Gastroesophageal sphincter (tissue), 4 donors: ENCODE measurements at places on chromosomes 11 and 22. TPM values are rescaled to one million over a fixed set of nuclear protein-coding genes. Genes with fewer than 3 reads are reported as not detected.

DNA sequence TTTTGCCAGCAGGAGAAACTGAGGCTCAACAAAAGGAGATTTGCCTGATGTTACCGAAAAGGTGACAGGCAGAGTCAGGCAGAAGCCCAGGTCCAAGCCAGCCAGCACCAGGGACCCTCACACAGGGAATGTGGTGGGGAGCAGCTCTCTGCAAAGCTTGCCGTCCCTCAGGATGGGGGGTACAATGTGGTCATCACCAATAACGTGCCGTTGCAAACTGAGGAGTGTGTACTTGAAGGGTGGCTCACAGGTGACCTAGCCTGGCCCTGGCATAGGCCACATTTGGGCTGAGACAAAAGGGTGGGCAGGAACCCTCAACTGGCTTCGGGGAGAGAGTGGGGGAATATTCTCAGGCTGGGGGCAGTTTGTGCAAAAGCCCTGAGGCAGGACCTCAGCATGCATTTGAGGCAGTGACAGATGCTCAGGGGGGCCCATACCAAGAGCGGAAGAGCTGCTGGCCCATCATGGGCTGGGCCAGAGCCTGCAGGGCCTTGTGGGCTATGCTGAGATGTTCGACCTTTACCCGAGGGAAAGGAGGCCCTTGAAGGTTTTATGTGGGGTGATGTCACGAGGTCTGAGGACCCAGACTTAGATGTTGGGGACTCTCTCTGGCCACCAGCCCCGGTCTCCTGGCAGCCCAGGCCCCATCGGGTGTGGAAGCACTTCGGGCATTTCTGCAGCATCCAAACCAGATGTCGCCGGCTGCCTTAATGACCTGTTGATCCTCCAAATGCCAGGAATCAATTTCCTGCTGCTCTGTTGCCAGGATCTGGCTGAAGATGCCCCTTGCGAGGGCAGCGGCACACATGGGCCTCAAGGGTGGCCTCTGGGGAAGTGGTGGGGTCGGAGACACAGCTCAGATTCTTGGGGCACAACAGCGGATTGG is 57.4 kb upstream of the SHISAL1 start:
- ATAC-seq = no peak

GRCh38 chr22:44130076-44130711 is 50.5 kb upstream of the PARVG start:
- no peak for ATAC-seq

DNA sequence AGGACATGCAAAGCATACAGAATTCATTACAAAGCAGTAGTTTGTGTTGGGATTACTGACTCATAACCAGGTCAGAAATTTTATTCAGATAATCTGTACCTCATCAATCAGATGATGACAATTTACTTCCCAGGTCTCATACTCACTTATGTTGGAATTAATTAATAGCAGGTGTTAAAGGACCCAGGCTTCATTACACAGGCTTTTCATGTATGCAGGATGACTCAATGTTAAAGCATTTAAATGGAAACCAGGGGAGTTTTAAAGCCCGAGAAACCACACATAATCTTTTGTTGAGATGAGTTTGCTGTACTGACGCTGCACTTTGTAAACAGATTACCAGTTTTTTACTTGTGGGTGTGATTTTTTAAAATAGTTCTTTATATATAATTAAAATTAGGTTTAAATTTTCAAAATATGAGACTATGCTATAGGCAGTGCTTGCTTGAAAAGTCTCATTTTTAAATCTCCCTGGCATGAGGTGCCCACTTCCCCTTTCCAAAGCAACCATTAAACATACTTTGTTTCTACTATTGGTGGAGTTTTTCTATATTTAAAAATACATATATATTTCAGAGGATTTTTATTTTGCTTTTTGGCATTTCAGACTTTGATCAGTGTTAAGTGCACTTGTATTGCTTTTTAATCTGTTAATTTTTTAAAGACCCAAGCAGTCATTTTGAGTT is 41.0 kb downstream of the CEP57 start:
- no peak for ATAC-seq

GRCh38 chr11:78318321-78319114 is 99.1 kb downstream of the GAB2 start:
- ATAC-seq = no peak

- no peak for ATAC-seq
Observed at GRCh38 chr11:35515224-35515623, 10.2 kb downstream of the PAMR1 start.

- ATAC-seq = no peak
Observed at GRCh38 chr11:16000065-16000464, 356.3 kb downstream of the SOX6 start.

- ATAC-seq = no peak
Observed at GRCh38 chr11:34827228-34827627, 89.0 kb downstream of the APIP start.

- no peak for ATAC-seq
Observed at GRCh38 chr11:126997196-126997595, 3.4 kb downstream of the KIRREL3 start.

GRCh38 chr22:49193348-49193747 is 634.3 kb downstream of the BRD1 start:
- no peak for ATAC-seq

GRCh38 chr11:12198251-12199222 is 88.1 kb downstream of the MICAL2 start:
- no peak for ATAC-seq

- peak; percentile 55 for ATAC-seq
Observed at GRCh38 chr11:45655347-45655756, 10.1 kb downstream of the CHST1 start.

- ATAC-seq = no peak
Observed at GRCh38 chr11:34356576-34356912, 1.3 kb downstream of the ABTB2 start.

DNA sequence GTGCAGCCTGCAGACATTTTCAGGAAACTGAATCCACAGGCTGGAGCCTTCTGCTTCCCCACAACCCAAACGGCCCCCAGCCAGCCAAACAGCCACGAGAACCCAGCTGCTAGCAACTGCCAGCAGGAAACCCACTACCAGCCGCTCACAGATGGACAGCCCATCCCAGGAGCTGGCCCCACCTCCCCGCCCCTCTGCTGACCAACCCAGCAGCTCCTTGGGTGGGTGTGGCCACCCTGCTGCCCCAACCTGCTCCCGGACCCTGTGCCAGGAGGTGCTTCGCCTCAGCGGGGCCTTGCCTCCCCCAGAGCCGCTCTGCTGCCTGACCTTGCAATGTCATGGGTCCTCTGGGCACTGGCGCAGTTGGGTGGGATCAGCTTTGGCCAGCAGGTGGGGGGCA is 8.2 kb upstream of the CCDC188 start:
- ATAC-seq = no peak

- ATAC-seq = no peak
Observed at GRCh38 chr22:47965896-47966295, 1203.4 kb downstream of the TBC1D22A start.

GRCh38 chr11:92784331-92784730 is 185.1 kb upstream of the MTNR1B start:
- no peak for ATAC-seq

DNA sequence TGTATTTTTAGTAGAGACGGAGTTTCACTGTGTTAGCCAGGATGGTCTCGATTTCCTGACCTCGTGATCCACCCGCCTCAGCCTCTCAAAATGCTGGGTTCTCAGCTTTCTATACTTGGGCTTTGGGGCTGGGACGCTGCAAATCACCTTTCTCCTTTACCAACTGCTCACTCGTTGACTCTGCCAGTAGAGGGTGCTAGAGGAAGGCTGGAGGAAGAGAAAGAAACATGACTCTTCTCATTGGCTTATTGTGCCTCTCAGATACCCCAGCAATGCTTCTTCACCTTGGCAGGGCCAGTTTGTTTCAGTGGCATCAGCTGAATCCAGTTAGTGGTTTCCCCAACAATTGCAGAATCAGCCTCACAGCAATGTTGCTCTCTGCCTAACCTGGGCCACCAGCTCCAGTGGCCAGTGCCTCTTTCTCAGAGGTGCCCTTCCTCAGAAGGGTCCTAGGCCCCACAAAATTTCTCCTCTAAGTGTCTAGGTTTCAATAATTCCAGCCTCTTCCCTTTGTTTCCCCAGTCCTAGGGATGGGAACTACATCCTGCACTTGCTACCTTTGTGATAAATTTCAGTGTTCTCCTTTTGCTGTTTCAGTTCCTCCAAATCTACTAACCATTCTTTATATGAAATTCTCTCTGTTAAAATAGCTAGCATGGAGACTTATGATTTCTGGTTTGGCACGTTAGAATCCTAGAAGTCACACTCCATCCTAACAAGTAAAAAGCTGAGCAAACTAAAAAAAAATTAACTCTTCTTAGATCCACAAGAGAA is 71.5 kb upstream of the VSTM5 start:
- no peak for ATAC-seq

GRCh38 chr11:75014129-75014528 is 25.4 kb downstream of the NEU3 start:
- ATAC-seq = no peak

- ATAC-seq = no peak
Observed at GRCh38 chr11:119864836-119865235, 135.8 kb upstream of the NECTIN1 start.

GRCh38 chr11:20003351-20003750 is 156.9 kb downstream of the DBX1 start:
- ATAC-seq = no peak

DNA sequence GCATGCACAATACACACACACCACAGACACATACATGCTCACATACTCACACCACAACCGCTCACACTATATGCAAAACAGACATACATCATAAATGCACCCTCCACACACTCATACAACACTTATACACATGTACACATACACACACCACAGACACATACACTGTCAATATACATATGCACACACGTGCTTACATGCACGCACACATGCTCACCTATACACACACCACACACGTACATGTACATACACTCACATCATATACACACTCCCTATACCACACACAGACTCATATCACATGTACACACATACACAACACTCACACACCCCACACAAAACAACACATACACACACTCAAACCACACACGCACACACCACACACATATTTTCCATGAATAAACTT is 885.3 kb downstream of the TBC1D22A start:
- ATAC-seq = no peak

- no peak for ATAC-seq
Observed at GRCh38 chr22:45678961-45679912, 7.6 kb downstream of the ATXN10 start.

DNA sequence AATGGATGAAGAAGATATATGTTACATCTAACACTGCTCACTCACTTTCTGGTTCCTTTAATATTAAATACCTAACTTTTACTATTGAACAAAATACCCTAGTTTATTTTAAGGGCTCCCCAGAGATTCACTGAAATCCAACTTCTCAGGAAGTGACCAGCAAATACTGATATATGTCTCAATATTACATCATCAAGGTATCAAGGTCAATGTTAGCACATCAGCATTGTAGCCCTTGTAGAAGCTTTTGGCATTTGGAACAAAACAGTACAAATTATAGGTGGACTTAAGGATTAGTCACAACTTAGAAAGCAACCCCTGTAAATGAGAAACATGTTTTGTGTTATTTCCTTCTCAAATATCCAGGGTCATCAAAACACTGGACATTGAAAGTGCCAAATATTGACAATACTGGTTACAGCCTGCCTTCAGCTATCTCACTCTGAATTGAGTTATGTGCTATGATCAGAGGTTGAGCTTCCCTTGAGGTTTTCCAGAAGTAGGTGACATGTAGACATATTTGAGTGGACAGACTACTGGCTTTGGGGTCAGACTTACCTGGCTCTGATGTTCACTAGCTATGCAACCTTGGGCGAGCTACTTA is 1.9 kb upstream of the ATL3 start:
- no peak for ATAC-seq

- no peak for ATAC-seq
Observed at GRCh38 chr11:67345920-67346819, 7.2 kb downstream of the POLD4 start.

DNA sequence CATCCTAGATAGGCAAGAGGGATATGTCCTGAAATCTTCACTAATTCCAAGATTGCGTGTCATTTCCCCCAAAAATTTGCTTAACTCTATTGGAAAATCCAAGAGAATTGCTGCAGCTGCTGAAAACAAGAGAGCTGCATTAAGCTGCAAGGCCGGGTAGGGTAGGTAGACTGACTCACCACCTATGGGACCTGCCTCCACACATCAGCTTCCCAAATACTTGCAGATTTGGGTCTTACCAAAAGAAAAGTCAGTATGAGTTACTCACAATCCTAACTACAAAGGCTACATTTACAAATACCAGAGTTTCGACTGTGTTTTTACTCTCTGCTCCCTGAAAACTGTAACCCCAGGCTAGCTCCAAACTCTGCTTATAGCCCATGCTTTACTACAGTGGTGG is 142.5 kb upstream of the TEAD1 start:
- no peak for ATAC-seq

GRCh38 chr11:79287952-79288351 is 152.9 kb downstream of the TENM4 start:
- ATAC-seq = no peak

GRCh38 chr11:34536056-34536455 is 22.5 kb upstream of the ELF5 start:
- ATAC-seq = no peak

GRCh38 chr11:14676068-14676467 is 32.5 kb downstream of the PDE3B start:
- ATAC-seq = no peak

DNA sequence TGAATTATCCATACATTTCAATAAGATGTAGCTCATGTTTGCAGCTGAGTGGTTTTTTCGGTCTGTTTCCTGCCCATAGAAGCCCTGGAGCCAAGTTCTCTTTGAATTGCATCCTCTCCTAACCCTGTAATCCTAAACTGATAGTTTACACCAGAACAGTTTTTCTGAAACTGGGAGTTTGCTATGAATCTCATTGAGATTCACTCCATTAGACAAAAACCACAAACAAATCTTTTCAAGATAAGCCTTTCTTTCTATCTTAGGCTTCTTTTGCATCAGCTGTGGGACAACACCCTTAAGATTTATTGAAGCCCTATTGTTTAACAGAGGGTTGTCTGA is 324.8 kb downstream of the DYNC2H1 start:
- no peak for ATAC-seq

POU2AF3 gene
- 3.8 TPM for total RNA-seq

CCDC87 gene
- 1.1 TPM for total RNA-seq

PEX26 gene
- total RNA-seq = 19.5 TPM

F2 gene
- total RNA-seq = not detected

RFPL1 gene
- total RNA-seq = not detected

XKR3 gene
- total RNA-seq = not detected

OR5P2 gene
- not detected for total RNA-seq

CRYBB3 gene
- not detected for total RNA-seq

JAML gene
- 5.7 TPM for total RNA-seq

TYR gene
- not detected for total RNA-seq

EFCAB6 gene
- total RNA-seq = 1.1 TPM
